Breast epithelium (tissue), 4 donors: ENCODE measurements at places on chromosomes 1 and 21. TPM values are rescaled to one million over a fixed set of nuclear protein-coding genes. Genes with fewer than 3 reads are reported as not detected.

TCHH gene
- total RNA-seq: 0.15 TPM

DNA sequence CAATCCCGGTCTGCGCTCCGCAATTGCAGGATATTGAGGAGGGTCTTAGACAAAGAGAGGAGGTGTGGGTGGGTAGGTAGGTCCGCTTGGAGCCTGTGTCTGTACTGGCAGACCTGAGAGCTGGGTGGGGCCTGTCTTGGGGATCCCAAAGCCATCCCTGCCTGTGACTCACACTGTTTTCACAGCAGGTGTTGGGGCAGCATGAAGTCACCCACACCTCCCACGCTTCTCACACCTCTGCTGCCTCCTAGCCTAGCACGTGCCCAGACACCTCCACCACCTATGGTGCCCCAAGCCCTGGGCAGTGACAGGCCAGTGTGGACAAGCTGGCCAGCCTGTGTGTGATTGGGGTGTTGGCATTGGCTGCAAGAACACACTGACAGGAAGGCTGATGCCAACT lies 65.7 kb upstream of the ECE1 start:
- no peak for DNase-seq

CCDC28B gene
- 5.2 TPM for total RNA-seq

DNA sequence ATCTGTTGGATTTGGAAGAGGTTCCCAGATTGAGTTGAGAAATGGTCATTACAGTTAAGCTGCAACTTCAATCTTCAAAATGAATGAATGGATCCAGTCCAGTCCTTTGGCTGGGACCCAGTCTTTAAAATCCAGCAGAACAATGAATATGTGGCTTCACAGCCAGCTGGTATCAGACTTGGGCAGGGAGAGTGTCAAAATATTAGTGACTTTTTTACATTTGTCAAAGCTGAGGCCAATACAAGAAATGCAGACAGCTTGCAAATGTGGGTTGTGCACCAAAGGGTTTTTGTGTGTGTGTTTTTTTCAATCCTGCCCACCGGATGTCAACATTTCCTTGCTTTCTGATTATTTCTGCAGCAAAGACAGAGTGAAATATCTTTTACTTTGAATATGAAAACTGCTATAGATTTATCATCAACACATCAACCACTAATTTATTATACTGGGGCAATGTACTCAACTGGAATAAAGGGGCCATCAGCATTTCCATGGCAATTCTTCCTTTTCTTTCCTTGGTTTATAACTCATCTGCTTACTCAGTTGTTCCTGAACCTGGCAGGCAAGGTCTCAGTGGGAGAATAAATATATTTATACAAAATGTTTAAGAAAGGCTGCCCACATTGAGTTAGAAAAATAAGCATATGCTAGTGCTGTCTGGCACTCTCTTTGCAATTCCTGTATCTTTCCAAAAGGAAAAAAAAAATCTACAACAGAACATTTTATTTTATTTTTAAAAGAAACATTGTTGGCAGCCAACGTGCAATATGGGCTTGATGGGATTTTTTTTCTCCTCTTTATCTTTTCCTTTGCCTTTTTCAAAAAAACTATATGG lies 491.6 kb upstream of the C1orf87 start:
- no peak for DNase-seq

- no peak for DNase-seq
These were observed 14.4 kb upstream of the CAMTA1 start for GRCh38 chr1:6770751-6771440.

GRCh38 chr1:219783605-219784235 lies 144.6 kb downstream of the SLC30A10 start:
- DNase-seq: no peak

NBPF6 gene
- 0.33 TPM for total RNA-seq

LMX1A gene
- total RNA-seq: 1.3 TPM
